ENCODE measurements at places on chromosomes 2 and 18.

DNA sequence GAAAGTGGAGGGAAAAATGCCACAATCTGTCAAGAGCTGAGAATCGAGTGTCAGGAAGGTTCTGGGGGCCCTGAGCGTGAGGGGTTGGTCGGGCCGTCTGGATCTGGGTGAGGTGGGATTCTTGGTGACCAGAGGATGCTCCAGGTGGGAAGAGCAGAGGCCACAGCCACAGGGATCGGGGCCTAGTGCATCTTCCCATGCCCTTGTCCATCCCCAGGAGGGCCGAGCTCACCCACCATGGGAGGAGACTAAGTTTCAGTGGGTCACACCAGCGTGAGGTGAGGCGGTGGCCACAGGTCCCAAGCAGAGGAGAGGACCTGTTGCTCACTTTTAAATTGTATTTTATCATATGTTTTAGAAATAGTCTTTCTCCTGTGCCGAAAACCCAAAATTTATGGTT, 70.0 kb downstream of the TMEM18 start:
- DNase-seq: no peak

GRCh38 chr2:81901017-81901416, 1596.5 kb upstream of the LRRTM1 start:
- DNase-seq: no peak

- DNase-seq: no peak
Observed at GRCh38 chr2:27303093-27304025, 4.9 kb downstream of the UCN start.

GRCh38 chr18:28802546-28802945, 625.6 kb upstream of the CDH2 start:
- no peak for DNase-seq

- DNase-seq: no peak
Observed at GRCh38 chr18:23631746-23632145, 31.0 kb downstream of the ANKRD29 start.

- no peak for DNase-seq
Observed at GRCh38 chr2:28310107-28310506, 82.6 kb upstream of the FOSL2 start.

GRCh38 chr18:61606759-61607158, 273.5 kb downstream of the CDH20 start:
- DNase-seq: no peak

GRCh38 chr2:72004201-72004915, 143.3 kb downstream of the CYP26B1 start:
- DNase-seq: no peak

GRCh38 chr18:22219568-22220355, 50.4 kb downstream of the GATA6 start:
- DNase-seq: no peak

- no peak for DNase-seq
Observed at GRCh38 chr2:137539336-137539735, 424.9 kb upstream of the HNMT start.

DNA sequence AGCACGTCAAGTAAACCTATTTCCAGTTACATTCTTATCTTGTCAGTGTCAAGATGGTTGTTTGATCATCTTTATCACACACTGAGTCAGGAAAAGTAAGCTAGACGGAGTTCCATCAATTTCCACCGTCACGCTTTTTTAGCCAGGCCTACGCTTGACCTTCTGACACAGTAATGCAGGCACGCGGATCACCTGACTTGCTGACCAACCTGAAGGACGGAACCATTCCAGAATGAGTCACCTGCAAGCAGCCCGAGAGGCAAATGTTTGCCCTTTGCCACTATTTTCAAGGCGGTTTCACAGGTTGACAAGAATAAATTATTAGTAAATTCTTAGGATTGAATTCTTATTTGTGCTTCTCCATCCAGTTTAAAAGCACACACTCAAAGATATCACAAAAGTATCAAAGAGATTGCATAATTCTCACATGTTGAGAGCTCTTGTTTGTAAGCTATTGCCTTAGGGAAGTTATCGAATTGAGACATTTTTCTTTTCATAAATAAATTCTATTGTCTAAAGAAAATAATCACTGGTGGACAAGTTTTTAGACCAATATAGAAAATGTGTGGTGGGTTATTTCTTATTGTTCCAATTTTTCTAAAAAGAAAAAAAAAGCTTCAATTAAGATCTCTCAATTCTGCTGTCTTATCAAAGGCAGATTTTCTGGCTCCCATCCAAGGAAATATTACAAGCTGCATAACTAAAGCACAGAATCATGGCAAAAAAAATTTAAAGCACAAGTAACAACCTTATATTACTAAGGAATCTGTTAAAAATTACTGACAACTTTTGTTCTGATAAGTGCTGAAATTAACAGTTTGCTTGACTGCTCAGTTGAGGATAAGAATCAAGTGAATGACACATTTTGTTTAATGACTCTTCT, 31.9 kb downstream of the UXS1 start:
- DNase-seq: no peak

DNA sequence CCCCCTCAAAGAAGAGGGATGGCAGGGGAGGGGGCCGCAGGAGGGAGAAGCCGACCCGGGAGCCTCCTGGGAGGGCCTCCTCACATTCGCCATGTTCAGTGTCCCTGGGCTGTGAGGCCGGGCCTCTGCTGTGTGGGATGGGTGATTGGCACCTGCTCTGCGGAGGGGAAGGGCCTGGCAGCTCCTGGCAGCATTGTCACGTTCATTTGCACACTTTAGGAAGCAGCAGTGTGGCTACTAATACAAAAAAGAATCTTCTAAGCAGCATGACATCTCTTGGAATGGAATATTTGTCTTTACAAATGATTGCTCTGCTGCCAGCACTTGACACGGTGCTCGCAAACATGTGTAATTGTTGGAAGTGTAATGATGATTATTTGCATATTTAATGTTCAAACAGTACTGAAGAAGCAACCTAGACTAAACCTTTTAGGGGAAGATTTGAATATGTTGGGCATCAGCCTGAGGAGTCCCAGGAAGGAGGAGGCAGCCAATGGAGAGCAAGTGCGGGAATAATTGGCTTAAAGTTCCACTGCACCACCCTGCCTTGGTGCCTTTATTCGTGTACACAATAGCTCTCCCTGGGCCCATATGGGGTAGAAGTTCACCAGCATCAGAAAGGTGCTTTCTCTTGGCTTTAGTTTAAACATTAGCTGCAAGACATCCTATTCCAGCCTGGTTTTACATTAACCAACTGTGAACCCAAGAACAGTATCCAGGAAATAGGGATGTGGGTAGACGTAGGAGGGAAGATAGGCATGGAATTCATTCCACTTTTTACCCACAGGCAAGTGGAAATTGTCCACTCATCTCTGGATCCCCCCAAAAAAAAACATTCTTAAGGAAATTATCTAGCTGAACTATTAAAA, 404.9 kb downstream of the TMEM182 start:
- DNase-seq: no peak

- peak; percentile 25 for DNase-seq
Observed at GRCh38 chr2:173210270-173211196, 134.9 kb downstream of the MAP3K20 start.

DNA sequence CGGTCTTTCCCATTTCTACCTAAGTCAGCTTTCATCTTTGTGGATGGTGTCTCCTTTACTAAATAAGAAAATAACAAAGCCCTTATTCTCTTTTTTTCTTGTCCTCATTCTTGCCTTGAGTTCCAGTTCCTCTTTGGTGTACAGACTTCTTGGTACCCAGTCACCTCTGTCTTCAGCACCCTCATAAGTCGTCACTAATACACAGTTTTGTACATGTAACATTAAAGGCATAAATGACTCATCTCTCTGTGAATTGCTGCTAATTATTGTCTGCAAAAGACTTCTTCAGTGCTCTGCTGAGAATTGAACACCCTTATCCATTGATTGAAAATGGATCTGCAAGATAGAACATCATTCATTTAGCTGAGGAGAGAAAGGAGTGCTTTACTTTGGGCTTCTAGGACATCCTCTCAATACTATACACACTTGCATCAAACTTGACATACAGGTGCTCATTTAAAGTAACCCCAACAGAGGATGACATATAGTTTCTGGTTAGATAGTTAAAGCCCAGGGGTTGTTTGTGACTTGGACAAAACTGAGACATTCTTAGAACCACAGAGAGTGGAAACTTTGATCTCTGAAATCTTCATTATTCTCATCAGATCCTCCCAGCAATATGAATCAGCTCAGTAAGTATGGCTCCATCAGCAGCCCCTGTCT, 97.0 kb downstream of the XRCC5 start:
- no peak for DNase-seq

- DNase-seq: no peak
Observed at GRCh38 chr2:136997557-136997956, 232.2 kb downstream of the THSD7B start.

DNA sequence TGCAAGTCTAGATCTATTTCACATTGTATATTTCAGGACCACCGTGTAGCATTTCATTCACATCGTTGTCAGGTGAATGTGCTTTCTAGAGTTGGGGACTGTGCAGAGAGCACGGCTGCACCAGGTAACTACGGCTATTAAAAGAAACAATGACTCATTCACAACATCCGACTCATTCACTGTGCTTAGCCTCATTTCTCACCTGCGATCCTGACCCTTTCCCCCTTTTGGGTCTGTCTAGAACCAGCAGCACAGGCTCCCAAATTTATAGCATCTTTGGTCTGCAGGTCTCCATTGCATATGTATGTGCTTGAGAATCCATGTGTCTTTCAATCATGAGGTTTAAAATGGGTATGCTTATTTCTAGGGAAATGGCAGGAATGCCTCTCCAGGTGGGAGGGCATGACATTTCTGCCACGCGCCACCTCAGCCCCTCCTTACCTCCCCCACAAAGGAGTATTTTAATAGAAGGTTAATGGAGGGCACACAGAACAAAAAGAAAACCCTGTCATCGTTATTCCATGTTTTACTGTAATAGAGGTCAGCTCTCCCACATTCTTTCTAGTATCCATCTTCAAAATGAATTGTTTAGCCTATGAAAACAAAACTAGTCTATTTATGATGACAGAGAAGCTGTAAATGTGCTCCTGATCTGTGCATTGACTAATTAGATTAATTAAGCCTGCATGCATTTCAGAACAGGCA, 246.7 kb upstream of the EPHA4 start:
- no peak for DNase-seq

DNA sequence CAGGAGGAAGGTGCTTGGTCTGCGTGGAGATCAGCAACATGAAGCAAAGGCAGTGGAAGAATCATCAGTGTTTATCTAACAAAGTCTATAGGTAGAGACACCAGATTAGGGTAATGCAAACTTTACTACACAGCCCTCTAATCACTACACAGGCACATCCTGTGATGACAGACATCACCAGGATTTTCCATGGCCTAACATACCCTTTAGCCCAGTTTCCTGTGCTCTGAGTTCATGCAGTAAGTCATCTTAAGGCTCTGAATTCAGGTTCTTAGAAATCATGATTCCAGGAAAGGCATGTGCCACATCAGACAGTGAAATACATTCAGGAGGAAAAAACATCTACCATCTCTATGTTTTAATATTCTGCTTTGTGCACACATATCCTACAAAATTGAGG, 708.5 kb upstream of the SLC8A1 start:
- DNase-seq: no peak

- DNase-seq: no peak
Observed at GRCh38 chr2:157321466-157321865, 4.2 kb downstream of the ERMN start.

DNA sequence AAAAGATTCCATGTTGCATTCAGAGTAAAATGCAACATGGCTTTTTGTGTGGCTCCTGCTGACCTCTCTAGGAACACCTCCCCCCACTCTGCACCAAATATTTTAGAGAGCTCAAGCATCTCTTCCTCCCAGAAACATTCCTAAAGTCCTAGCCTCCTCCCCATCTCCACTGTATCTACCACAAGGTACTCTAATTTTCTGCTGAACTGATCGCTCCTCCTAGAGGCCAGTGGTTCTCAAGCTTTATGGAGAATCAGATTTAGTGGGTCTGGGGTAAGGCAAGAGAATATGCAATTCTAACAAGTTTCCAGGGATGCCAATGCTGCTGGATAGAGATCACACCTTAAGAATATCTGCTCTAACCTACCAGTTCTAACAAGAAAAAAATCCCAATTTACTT, 89.5 kb upstream of the HNRNPA3 start:
- DNase-seq: no peak

DNA sequence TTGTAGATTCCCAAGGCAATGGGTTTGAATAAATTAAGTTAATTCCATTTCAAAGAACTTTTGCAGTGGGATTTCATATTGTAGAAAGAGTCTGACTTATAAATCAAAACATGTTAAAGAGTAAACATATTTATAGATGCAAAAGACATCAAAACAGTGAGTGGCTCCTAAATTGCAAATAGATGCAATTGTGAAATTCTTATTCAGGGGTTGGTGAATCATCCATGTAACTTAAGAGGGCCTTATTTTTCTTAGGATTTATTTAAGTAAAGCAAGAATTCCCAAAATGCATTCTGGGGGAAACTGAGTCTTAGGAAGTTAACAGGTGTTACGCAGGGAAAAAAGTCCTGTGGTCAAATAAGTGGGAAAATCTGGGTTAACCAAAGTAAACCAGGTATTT, 11.3 kb downstream of the TANC1 start:
- DNase-seq: no peak

GRCh38 chr2:143692162-143692561, 562.9 kb downstream of the ARHGAP15 start:
- no peak for DNase-seq

DNA sequence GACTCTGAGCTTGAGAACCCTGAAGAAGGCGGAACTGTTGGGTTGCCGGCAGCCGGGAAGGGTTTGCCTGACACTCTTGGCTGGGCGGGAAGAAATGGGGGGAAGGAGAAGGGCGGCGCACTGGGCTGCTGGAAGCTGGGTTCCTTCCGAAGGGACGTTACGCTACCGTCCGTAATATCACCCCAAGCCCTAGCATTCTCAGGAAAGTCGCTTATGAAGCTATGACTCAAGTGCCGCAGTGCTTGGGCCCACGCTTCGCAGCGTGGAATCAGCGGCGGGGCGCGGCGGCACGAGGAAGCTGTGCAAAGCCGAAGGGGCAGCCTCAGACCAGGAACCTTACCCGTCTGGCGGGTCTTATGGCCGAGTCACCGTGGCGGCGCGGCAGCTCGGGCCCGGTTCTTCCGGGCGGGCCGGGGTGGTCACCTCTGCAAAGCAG, 50.2 kb upstream of the SIGLEC15 start:
- DNase-seq: peak; percentile 75

DNA sequence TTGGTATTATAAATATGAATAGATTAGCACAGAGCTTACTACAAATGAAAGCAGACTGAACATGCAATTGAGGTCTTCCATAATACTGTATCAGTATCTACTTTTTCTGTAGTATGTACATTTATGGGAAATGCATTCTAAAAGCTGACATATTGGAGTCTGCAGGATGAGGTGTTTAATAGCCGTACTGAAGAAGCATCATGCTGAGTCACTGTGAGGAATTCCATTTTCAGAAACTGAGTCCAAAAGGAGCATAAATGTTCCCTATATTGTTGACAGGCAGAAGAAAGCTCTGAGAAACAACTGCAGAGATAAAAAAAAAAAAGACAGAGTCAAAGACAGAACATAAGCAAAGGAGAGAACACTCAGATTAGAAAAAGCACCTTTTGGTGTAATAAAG, 366.7 kb upstream of the SPHKAP start:
- DNase-seq: no peak

- no peak for DNase-seq
Observed at GRCh38 chr2:239199041-239199768, 201.6 kb downstream of the HDAC4 start.

Data from stimulated activated CD4-positive, alpha-beta T cell treated with anti-CD3 and anti-CD28 coated beads, TNF-alpha, amount 100 ng/mL, for 24 hours (primary cell).